ENCODE measurements at places on chromosomes 2 and 18.

DNA sequence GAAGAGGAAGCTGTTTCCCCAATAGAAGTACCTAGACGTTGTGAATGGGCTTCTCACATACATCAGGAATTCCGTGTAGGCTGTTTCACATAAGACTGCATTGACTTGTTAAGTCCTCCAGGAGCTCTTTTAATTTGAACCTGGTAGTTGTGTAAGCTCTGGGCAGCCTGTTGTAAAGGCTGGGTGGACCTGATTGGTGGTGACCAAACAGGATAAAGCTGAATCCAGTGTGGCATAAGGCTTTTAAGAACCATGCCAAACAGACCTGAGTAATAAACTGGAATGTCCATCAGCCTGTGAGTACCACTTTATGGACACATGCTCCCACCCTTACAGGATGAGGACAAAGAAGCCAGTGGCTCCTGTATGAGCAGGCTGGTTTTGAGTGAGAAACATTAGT, 24.1 kb downstream of the RMND5A start:
- DNase-seq: no peak

DNA sequence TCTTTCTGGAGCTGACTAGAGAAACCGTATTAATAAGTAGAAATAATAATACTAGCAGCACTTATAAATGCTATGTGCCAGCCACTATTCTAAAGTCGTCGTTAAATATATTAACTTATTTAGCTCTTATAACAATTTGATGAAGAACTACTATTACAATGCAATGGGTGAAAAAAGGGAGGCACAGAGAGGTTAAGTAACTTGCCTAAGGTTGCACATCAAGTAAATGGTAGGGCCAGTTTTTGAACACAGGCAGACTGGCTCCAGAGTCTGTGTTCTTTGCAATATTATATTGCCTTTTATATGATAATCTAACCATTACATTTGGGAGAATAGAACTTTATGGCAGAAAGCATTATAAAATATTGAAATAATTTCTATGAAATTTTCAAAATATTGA, 17.6 kb downstream of the INPP1 start:
- no peak for DNase-seq

- no peak for DNase-seq
Measured at GRCh38 chr2:145811276-145812164, 1291.6 kb upstream of the ZEB2 start.

GRCh38 chr2:1938986-1939385, 194.7 kb upstream of the PXDN start:
- DNase-seq: no peak

GRCh38 chr2:27264253-27264752, 1.5 kb upstream of the SLC30A3 start:
- no peak for DNase-seq

DNA sequence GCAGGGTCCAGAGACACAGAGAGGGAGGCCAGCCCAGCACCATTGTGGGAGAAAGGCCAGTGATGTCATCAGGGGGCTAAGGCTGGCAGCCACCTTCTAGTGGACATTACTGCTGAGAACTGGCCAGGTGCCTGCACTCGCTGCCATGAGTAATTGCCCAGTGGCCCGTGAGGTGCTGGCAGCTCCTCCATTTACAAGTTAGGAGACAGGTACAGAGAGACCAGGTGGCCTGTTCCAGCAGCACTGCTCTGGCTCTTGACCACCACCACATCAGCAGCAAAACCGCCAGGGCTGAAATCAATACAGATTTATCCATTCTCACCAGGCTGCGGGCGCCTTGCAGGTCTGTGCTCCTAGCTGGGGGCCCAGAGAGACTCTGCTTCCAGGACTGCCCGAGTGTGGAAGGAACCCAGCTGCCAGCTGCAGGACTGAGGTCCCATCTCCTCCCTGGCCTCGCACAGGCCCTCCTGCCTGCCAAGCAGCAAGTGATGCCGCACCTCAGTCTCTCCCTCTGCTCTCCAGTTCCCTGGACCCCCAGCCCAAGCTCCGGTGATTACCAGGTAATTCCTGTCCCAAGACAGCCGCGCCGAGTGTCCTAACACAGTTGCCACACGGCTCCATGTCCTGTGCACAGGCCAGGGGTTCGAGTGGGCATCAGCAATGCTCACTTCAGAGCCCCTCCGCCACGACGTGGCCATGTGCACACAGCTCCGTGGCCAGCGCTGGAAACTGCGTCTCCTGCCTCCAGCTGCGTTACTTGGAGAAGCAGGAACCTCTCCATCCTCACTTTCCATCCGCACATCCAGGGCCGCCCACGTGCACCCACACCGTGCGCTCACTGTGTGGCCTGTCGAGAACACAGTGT, 101.0 kb upstream of the CTDP1 start:
- DNase-seq: no peak

DNA sequence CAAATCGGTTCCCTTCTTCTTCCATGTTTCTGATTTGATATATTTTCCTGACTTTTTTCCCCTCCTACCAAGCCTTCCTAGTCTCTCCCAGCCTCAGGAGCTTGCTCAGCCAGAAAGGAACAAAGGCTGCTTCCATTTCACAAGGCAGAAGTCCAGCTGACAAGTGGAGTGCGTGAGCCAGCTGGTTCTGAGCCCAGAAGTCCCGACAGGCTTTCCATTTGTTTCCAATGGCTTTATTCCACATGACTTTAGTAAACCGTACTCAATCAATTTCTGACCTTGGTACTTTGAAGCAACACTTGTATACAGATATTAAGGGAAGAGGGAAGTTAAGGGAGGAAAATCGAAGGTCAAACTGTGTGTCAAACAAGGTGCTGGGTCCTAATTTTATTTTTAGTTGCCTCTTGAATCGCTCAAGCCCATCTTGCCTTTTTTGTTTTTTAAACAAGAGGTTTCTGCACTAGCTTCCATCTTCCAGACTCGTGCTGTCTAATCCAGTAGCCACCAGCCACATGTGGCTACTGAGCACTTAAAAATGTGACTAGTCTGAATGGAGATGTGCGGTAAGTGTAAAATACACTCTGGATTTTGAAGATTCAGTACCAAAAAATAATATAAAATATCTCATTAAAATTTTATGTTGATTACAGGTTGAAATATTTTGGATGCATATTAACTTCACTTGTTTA, 36.2 kb downstream of the WIPF1 start:
- peak; percentile 91 for DNase-seq

- no peak for DNase-seq
Measured at GRCh38 chr18:62018034-62018758, 125.4 kb upstream of the RNF152 start.

- no peak for DNase-seq
Measured at GRCh38 chr2:189629531-189630453, 31.5 kb upstream of the ASNSD1 start.

DNA sequence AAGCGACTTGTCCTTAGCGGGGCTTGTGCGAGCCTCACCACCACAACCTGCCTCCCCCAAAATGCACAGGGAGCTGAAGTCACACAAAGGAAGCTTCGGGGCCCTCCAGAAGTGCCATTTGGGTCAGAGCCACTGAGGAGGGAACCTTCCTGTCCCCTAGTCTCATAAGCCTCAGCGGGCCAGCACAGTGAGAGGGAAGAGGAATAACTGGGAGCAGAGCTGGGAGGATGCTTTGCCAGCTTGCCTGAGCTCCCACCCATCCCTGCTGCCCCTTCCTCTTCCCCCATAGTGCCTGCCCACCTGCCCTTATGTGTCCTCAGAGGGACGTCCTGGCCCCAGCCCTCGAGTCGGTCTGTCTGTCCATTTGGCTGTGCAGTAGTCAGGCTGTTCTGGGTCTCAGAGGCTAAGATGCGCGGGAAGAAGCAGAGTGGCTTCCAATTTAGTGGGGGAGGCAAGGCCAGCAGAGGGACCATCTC, 51.8 kb upstream of the GPR17 start:
- DNase-seq: no peak

DNA sequence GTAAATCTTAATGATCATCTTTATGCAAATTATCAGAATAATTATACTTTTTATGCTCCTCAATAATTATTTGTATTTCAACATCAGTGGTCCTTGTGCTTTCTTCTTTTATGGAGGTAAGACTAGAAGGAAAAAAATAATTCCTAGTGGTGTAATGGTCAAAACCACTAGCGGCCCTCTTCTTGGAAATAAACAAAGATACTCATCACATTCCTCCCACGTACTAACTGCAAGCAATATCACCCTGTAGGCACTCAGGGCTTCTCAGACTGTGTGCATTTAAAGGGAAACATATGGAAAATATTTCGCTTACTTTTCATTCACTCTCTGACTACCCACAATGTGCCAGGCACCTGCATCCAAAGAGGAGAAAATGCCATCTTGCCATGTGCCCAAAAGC, 263.7 kb downstream of the DOK6 start:
- no peak for DNase-seq

DNA sequence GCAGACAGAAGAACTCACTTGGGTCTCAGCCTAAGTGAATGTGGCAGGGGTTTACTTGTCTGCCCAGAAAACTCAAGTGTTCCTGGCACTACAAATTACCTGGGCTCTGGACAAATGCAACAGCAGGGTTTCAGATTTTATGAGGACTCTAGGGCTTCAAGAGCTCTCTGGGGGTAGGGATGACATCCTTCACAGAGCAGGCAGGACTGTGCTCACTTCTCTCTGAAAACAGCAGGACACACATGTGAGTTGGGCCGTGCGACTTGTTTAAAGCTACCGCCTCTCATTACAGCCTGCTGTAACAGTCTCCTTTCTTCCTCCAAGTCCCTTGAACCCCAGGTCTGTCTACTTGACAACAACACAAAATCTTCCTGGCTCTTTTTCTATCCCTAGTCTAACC, 212.6 kb downstream of the EN1 start:
- DNase-seq: no peak

- DNase-seq: no peak
Measured at GRCh38 chr2:65420712-65421431, 11.5 kb downstream of the SPRED2 start.

- no peak for DNase-seq
Measured at GRCh38 chr2:10083692-10084211, 3.5 kb upstream of the CYS1 start.

- peak; percentile 26 for DNase-seq
Measured at GRCh38 chr2:17915099-17915498, 36.6 kb downstream of the KCNS3 start.

GRCh38 chr2:128368437-128369107, 49.9 kb upstream of the HS6ST1 start:
- no peak for DNase-seq

DNA sequence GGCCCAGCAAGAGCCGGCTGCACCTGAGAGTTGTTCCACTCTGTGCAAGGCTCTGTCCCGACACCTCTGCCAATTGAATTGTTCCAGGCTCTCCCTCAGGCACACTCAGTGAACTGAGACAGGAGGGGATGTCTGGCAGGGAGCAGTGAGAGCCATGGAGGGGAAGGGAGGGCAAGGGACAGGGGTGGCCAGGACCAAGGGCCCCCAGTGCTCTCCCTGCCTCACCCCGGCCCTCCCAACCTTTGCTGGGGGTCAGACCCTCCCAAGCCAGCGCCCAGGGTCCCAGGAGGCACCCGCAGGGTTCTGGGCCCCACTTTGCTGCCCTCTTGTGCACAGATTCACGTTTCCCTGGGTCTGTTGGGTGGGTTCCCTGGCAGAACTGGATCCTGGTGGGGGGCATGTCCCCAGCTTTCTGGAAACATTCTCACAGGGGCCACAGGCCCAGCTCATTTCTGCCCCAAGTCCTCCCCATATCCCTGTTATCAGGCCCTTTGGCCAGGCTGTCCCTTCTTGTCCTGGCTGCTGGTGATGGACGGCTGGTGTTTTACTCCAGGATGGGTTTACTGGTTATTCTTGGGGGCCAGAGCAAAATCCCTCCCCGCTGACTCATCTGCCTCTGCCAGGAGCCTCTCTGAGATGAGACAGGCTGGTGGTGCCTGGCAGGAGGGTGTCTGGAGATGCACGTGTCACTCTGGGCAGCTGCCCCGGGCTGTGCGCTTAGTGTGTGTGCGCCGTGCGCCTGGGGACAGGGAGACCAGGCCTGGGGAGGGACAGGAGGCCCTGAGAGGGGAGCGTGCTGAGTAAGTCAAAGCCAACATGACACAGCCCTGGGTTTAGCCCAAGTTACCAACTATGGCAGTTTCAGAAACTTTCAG, 136.5 kb upstream of the CTDP1 start:
- DNase-seq: peak; percentile 47

- no peak for DNase-seq
Measured at GRCh38 chr2:18171191-18172139, 293.0 kb downstream of the KCNS3 start.

DNA sequence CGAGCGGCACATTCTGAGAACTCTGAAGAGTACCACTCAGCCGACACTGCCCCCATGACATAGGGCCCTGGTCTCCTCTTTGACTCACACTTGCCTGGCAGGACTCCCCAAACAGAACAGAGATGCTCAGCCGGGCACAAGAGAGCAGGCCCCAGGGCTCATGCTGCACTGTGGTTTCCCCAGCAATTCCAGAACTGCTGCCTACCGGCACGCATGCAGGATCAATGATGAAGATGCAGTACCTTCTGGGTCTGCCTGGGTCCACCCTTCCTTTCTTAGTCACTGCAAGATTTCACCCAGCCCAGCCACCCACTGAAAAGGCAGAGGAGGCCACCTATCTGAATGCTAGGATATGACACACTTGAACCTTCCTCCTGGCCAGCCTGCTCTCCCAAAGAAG, 49.4 kb downstream of the BCL11A start:
- no peak for DNase-seq

DNA sequence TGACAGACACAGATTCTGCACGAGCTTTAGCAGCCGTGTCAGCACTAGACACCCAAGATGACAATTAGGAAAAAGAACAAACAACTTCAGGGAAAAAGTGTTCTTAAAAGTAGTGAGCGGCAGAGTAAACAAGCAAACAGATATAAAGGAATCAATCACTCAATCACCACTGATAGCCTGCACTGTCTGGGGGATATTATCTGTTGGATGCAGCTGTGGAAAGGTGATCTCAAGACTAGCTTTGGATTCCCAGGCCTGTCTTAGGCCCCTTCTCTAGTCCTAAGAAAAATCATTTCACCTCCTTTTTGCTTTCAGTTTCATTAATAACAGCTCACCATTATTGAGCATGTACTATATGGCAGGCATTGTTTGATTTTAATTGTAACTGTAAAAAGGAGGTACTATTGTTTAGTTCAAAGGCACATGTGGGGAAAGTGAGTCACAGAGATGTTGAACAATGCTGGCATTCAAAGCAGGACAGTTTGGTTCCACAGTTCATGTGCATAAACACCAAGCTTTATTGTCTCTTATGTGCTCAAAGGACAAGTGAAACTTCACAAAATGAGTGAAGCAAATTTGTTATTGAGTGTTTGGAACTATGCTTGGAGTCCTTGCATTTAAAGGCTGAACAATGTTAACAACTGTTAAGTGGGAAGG, 147.3 kb upstream of the TCF4 start:
- no peak for DNase-seq

DNA sequence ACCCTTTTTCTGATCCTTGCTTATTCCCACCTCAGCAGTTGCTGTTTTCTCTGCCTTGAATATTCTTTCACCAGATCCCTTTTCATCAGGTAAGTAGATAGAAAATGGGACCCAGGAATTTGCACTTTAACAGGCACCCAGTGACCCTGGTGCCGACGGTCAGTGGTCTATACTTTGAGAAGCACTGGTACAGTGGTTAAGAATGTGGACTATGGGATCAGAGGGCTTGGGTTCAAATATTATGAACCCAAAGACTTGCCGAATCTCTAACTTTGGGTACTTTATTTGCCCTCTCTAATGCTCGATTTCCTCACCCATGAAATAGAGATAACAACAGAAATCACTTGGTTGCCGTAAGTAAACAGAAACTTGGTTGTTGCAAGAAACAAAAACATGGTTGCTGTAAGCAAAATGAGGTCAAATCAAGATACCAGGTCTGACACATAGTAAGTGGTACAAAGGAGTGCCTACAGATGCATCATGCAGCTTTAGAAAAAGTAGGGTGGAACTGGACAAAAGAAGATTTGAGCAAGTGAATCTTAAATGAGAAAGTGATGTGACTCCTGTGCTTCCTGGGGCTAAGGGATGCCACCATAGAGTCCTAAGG, 69.5 kb upstream of the GLS start:
- no peak for DNase-seq

Measured in midbrain (tissue), 1 donor.